ENCODE measurements at places on chromosomes 13 and 19.

GRCh38 chr19:12996406-12997094 lies 1.3 kb downstream of the NFIX start:
- peak; percentile 51 for DNase-seq

DNA sequence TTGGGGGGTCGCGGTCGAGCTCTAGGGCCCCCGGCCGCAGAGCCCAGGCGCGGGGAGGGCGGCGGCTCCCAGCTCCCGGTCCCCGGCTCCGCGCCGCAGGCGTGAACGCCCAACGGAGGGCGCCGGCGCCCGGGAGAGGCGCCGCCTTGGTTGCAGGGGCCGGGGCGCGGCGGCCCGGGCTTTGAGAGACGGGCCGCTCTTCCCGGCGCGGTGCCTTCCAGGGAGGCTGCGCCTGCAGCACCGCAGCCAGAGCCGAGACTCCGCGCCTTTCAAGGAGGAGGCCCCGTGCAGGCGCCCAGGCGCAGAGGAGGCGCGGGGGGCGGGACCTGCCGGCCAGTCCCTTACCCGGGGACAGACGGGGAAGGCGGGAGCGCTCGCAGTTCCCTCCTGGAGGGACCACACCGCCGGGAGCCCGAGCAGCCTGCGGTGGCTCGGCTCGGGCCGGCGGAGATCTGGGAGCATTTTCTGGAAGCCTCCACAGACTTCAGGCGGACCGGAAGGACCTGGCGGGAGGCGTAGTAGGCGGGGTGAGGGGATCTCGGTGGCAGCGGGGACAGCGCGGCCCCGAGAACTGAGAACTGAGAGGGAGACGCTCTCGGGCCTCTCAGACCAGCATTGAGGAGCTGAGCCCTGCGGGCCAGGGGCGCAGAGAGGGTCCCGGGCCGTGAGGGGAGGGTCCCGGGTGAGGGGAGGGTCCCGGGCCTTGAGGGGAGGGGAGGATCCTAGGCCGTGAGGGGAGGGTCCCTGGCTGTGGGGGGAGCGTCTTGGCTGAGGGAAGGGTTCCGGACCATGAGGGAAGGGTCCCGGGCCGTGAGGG lies 25.5 kb upstream of the MCF2L start:
- peak; percentile 70 for DNase-seq

DNA sequence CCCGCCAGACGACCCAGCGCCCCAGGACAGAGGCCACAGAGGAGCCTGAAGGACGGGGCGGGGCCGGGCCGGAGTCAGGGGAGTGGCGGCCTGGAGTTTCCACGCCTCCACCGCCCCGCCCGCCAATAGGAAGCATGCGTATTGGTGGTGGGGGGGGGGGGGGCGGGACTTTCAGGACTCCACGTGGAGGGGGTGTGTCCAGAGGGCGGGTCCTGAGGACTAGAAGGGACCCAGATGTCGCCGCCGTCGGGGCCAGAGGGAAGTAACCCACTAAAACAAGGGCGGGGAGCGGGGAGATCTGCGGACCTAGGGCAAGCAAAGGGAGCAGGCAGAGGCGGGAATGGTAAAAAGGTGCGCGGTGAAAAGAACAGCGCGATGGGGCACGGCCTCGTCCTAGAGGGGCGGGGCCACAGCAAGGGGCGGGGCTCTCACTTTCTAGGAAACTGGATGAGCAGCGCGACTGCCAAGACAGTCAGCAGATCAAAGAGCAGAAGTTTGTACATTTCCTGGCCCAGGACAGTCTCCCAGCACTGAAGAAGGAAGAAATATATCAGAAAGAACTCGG lies 2.8 kb upstream of the LENG1 start:
- DNase-seq: peak; percentile 95

DNA sequence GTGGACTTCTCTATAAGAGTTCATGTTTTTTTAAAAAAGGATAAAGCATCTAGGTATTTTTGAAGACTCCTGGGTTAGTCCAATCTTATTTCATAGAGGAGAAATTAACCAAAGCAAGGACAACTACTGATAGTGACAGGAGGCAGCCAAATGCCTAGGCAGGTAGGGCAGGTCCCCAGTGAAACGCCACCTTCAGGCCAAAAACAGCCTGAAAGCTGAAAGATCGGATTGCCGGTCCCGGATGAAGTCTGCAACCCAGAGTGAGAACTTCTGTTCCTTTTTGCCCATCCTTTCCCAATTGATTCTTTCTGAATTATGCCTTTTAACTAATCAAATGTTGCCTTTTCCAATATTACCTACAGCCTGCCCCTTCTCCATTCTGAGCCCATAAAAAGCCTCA lies 6.1 kb upstream of the GGACT start:
- peak; percentile 55 for DNase-seq

- peak; percentile 27 for DNase-seq
Observed at GRCh38 chr19:43664018-43664417, 6.0 kb downstream of the PLAUR start.

GRCh38 chr13:109256866-109257760 lies 529.3 kb downstream of the IRS2 start:
- DNase-seq: no peak

DNA sequence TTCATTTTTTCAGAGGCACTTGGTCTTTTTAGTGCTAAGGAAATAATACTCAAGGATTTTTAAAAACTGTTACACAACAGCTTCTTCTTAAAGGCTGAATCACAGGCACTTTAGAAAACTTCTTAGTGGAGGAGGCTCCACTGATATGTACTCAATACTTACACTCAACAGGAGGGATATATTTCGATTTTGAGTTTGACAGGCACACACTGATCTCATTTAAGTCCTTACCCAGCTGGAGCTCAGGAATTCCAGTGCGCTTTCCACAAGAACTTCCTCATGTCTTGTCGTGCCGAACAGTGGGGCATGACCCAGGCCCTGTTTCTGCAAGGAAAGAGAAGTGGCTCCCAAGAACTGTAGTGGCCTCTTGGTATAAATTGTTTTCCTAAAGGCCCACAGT lies 103.8 kb downstream of the RGCC start:
- no peak for DNase-seq

- no peak for DNase-seq
Observed at GRCh38 chr19:4830332-4830731, 1.2 kb downstream of the TICAM1 start.

DNA sequence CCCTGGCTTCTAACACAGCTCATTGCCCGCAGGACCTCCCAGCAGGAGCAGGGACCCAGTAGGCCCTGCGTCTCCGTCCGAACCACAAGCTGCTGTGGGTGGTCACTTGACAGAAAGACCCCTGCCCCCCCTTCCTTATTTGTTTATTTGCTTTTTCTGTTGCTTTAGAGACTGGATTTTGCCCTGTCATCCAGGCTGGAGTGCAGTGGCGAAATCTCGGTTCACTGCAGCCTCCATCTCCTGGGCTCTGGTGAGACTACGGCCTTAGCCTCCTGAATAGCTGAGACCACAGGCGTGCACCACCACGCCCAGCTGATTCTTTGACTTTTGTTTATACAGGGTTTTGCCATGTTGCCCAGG lies 7.6 kb upstream of the PTBP1 start:
- DNase-seq: no peak

GRCh38 chr19:9644472-9644871 lies 23.4 kb upstream of the ZNF561 start:
- no peak for DNase-seq

- DNase-seq: no peak
Observed at GRCh38 chr19:13015361-13016223, 20.3 kb downstream of the NFIX start.

DNA sequence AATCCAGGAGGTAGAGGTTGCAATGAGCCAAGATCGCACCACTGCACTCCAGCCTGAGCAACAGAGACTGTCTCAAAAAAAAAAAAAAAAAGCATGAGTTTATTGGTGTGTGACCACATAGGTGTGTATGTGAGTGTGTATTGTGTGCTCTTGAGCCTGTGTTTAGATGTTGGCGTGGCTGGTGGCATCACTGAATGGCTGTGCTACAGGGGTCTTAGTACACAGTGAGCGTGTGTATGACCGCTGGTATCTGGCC lies 2.5 kb downstream of the SLC1A5 start:
- no peak for DNase-seq

- no peak for DNase-seq
Observed at GRCh38 chr19:33407140-33407551, 33.6 kb downstream of the CEBPG start.

DNA sequence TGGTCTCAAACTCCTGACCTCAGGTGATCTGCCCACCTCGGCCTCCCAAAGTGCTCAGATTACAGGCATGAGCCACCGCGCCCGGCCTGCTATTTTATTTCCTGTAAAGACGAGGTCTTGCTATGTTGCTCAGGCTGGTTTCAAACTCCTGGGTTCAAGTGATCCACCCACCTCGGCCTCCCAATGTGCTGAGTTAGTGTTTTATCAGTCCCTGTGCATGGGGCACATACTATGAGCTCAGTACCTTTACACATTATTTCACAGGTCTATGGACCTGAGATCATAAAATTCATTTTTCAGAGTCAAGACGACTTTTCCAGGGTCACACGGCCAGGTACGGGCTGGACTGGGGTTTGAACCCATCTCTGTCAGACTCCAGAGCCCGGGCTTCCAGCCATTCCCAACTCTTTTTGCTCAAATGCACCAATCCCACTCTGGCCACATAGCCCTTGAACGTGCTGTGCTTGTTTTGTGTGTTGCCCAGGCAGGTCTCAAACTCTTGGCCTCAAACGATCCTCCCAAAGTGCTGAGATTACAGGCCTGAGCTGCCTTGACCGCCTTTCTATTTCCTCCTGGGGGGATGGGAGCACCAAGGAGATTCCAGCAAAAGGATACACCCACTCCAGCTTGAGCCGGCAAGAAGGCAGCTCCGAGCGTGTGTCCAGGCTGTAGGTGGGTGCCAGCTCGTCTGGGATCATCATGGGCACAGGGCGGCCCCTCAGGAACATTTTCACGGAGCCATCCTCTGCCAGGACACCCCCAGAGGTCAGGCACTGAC lies 1.1 kb downstream of the EML2 start:
- peak; percentile 22 for DNase-seq

DNA sequence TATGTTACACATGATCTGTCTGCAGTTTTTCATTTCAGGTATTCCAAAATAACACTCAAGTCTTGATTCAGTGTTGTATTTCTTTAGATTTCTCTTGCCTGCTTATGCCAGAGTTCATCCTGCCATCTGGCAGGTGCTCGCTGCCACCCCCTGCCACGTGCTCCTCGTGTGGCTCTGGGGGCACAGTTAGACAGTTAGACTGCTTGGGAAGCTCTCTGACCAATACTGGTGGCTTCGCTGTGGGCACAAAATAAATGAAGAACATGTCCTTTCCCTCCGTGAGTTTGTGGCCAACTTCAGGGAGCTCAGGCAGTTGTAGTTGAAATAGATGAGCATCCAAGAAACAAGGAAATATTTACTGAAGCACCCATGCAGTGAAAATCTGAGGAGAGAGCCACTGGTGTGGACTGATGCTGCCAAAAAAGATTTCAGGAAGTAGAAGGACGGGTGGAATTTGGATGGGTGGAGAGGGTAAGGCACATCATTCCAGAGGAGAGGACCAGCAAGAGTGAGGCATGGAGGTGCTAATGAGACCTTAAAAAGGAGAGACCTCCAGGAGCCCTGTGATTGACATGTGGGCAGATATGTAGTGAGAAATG lies 37.5 kb upstream of the GPR183 start:
- no peak for DNase-seq

GRCh38 chr13:84132491-84132890 lies 250.2 kb upstream of the SLITRK1 start:
- no peak for DNase-seq

GRCh38 chr19:2236314-2237050 lies at the start of the genes PLEKHJ1 and SF3A2:
TSS of gene PLEKHJ1 (minus strand) at chr19:2236329. CDS start at chr19:2236248, 81 bp downstream.
TSS of gene SF3A2 (plus strand) at chr19:2236824. CDS start at chr19:2243419, 6,595 bp downstream.
- peak; percentile 96 for DNase-seq

GRCh38 chr13:31224963-31225559 lies 25.3 kb downstream of the B3GLCT start:
- DNase-seq: no peak

GRCh38 chr13:48319531-48320398 lies 16.2 kb downstream of the RB1 start:
- no peak for DNase-seq

DNA sequence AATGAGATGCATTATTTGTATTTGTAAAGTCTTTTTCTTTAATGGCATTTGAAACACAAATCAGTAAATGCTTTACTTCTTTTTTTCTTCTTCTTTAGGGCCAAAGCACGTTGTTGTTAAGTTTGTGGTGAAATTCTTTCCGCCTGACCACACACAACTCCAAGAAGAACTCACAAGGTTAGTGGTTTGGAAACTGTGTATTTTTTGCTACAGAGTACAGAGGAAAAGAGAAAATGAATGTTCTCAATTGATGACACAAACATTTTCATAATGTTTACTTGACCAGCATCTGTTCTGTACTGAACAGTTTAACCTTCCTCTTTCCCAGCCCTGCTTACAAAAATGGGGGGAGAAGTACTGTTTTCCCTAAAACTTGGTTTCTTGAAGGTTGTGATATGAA lies 190.9 kb upstream of the RNF113B start:
- DNase-seq: no peak

DNA sequence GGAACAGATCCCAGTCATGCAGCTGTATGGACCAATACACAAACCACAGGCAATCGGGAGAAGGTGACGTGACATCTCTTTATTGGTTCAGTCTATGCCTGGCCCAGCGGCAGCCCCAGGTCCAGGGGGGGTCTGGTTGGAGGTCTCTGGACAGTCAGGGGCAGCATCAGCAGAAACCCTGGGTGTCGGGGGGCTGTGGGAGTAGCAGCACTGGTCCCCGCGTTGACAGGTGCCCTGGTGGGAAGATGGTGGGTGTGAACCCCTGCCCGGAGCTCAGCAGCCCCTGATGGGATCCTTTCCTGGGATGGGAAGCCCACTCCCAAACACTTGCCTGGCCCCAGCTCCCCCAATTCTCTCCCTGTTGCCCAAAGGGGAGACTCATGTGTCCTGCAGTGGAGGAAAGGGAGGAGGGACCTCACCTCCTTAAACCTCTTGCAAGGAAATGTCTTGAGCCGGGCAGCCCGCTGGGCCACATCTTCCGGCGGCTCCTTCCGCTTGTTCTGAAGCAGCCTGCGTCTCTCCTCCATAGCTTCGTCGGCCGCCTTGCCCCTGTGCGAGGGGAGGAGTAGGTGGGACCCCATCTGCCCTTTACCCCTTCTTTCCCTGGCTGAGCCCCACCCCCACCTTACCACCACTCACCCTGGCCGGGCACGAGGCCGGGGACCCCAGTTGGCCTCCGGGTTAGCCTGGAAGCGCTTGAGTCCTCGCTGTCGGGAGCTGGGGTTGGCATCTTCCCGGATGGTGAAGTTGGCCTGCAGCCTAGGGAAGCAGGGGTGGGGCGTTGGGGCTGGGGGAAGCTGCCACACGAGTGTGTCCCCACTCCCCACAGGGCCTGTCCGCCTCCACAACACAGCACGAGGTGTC lies 2.4 kb upstream of the LYL1 start:
- no peak for DNase-seq

GRCh38 chr19:38971672-38972071 lies 3.9 kb downstream of the FBXO17 start:
- DNase-seq: no peak

- no peak for DNase-seq
Observed at GRCh38 chr13:111278258-111278657, 42.2 kb upstream of the TEX29 start.

All from body of pancreas (tissue), 4 donors.